MG63 (cell line): ENCODE measurements at places on chromosomes 3 and 15. TPM values are rescaled to one million over a fixed set of nuclear protein-coding genes. Genes with fewer than 3 reads are reported as not detected.

Gene RASL12
- 2.7 and 4.7 TPM in 2 replicates for total RNA-seq

DNA sequence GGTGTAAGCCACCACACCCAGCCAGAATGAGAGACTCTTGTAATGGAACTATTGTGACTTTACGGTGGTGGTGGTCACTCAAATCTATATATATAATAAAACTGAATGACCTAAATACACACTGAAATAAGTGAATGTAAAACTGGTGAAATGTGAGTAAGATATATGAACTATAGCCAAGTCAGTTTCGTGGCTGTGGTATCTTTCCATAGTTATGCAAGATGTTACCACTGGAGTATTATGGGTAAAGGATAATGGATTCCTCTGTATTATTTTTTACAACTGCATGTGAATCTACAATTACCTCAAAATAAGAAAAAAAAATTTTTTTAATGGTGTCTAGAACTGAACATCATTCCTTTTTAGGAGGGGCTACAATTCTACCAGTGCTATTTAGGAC is 21.9 kb downstream of the PIK3CB start:
- no peak for DNase-seq

Gene C3orf20
- total RNA-seq = 0.03 TPM in 1 of 2 replicates, not detected in the other

DNA sequence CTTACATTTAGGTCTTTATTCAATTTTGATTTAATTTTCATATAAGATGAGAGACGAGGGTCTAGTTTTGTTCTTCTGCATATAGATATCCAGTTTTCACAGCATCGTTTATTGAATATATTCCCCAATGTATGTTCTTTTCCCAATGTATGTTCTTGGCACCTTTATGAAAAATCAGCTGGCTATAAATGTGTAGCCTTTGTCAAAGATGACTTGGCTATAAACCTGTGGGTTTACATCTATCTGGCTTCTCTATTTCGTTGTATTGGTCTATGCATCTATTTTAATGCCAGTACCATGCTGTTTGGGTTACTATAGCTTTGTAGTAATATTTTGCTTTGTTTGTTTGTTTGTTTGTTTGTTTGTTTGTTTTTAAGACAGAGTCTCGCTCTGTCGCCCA is 11.7 kb upstream of the IREB2 start:
- no peak for DNase-seq

GRCh38 chr3:159796744-159797143 is 191.9 kb upstream of the IL12A start:
- DNase-seq = no peak

DNA sequence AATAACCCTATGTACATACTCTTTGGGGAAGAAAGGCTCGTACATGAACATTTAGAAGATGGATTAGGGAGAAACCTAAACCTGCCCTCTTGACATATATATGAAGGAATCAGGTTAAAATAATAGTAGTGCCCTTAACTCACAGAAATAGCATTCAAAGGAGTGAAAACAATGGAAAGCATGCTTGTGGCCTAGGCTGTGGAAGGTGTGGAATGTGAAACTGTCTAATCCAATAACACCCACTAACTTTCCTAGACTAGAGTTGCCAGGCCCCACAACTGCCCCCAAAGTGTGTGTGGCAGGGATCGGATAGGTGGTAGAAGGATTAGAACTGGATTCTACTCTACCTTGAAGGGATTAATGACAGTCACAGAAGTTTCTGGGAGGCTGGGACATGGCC is 317.4 kb upstream of the LRRFIP2 start:
- no peak for DNase-seq

- peak; percentile 27 for DNase-seq
These were observed 107.5 kb downstream of the CHCHD6 start for GRCh38 chr3:126811530-126811929.

- no peak for DNase-seq
These were observed 13.3 kb upstream of the OR5K1 start for GRCh38 chr3:98449606-98450193.

- DNase-seq = peak; percentile 7
These were observed 9.3 kb downstream of the VEPH1 start for GRCh38 chr3:157493627-157494550.

Gene SLC9C1
- total RNA-seq = not detected in 2 replicates

GRCh38 chr15:98523912-98524662 is 124.3 kb upstream of the IGF1R start:
- DNase-seq = no peak

- DNase-seq = no peak
These were observed 122.5 kb upstream of the GAP43 start for GRCh38 chr3:115500795-115501194.

Gene TRPM1
- not detected in 2 replicates for total RNA-seq

GRCh38 chr15:80275961-80276360 is 23.9 kb upstream of the CTXND1 start:
- DNase-seq = peak; percentile 86

- peak; percentile 37 for DNase-seq
These were observed at the start of gene HRH1 for GRCh38 chr3:11154036-11154952. HRH1 (plus strand) TSS chr3:11154493; CDS start chr3:11259038, 104,545 bp downstream.

Gene GHRL
- not detected in 2 replicates for total RNA-seq

GRCh38 chr3:184016811-184017671 is 643 bp downstream of the ABCC5 start:
- peak; percentile 73 for DNase-seq

- DNase-seq = no peak
These were observed 356.4 kb upstream of the RASGRP1 start for GRCh38 chr15:38920966-38921365.

Gene MTMR10
- total RNA-seq = 2.4 and 16.3 TPM in 2 replicates

Gene COL6A6
- total RNA-seq = not detected in 2 replicates

GRCh38 chr15:31049682-31050615 is 51.6 kb downstream of the TRPM1 start:
- DNase-seq = no peak

Gene SNX22
- not detected in 2 replicates for total RNA-seq

Gene PRR20G
- not detected in 2 replicates for total RNA-seq

DNA sequence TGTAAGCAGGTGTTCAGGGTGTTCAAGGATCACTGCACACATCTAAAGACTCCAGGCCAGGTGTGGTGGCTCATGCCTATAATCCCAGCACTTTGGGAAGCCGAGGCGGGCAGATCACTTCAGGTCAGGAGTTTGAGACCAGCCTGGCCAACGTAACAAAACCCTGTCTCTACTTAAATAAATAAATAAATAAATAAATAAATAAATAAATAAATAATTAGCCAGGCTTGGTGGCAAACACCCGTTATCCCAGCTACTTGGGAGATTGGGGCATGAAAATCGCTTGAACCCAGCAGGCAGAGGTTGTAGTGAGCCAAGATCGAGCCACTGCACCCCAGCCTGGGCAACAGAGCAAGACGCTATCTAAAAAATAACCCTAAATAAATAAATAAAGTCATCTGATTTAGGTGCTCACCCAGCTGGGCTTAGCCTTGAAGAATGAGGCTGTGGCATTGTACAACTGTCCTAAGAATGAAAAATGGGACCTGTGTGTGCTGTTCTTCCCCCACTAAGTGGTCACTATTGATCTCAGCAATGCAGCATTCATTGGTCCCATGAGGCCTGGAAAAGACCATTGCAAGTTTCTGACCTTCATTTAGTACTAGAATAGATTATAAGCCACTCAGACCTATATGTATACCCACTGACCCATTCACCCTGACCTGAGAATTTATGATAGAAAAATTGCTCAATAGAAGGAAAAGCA is 82.8 kb upstream of the ABHD17C start:
- no peak for DNase-seq

GRCh38 chr3:14598143-14598569 is 53.4 kb upstream of the CCDC174 start:
- DNase-seq = peak; percentile 12

GRCh38 chr15:50943638-50944037 is 35.2 kb downstream of the AP4E1 start:
- no peak for DNase-seq

DNA sequence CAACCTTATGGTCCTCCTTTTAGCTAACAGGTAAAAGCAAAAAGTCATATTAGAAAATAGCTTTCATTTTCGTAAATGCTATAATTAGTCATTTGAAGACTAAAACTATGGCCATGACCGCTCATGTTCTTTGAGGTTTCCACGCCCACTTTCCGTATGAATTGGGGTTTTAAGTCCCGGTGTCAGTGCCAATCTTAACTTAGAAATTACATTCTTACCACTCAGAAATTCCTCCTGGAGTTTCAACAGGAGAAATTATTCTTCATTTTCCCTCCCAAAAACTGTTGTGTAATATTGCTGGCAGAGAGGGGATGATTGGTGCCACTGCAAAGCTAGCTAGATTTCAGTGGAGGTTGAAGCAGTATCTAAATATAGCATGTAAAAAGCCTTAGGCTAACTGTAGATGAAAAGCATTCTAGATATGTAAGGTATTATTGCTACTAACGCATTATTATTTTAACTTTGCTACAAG is 71.0 kb upstream of the MDFIC2 start:
- DNase-seq = no peak

GRCh38 chr3:112930771-112931170 is 44.1 kb downstream of the CD200R1 start:
- DNase-seq = no peak

DNA sequence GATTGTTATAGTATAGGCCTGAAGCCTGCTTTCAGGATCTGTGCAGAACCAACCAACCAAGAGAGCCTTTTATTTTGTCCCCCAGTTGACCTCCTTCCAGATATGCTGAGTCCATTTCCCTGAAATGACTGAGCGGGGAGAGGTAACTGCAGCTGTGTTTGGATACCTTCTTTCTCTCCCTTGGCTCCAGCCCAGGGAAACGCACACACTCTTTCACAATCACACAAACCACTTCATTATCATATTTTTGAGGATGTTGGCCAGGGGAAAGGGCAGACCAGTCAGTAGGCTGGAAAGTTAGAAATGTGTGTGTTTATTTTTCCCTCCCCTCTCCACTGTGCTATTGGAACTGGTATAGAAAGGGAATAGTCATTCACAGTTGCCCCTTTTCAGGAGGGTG is 417.7 kb upstream of the TBL1XR1 start:
- DNase-seq = peak; percentile 64

Gene MYRIP
- 1.9 and 2.6 TPM in 2 replicates for total RNA-seq
